ENCODE measurements at places on chromosomes 6 and 20.

DNA sequence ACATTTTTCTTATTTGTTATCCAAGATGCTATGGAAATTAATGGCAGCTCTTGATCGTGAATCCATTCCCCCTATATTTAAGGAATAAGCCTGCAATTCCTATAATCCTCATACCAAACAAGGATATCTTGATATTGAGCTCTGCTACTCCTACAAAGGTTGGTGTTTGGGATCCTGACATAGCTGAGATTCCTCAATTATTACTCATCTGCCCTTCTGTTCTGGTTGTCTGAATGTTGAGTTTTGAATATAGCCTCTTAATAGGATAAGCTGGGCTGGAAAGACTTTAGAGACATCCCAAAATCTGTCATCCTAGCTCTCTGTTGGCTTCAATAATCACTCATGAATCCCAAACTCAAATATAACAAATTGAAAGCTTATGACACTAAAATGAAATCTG, 49.9 kb downstream of the CLIC5 start:
- no peak for DNase-seq

DNA sequence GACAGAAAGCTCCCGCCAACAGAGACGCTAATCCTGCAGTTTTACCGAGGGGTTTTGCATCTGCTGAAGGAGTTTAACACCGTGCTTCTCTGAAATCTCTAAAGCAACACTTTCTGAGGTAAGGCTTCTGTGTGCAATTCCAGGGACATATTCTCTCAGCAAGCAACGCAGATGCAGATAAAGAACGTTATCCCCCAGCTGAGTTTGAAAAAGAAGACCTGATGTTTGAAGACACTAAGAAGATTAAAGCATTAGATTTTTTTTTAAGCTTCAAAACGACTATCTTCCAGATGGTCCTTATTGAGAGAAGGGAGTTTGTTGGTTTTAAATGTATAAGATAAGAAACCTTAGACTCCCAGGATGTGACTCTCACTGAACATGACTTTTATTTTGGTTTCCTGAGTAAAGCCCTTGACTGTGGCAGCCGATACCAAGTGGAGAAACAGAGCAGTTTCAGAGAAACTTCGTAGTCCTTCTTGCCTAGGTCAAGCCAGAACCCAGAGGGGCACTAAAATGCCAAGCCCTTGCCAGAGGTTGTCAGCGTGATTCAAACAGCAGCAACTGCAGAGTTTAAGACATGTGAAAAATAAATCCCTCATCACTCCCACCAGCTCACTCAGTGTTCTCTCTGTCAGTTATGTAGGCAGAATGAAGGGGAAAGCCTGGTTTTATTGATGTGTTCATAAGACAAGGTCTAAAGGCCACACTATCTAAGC, 353.3 kb upstream of the CNR1 start:
- no peak for DNase-seq

GRCh38 chr20:11143481-11143880, 469.7 kb upstream of the JAG1 start:
- no peak for DNase-seq

DNA sequence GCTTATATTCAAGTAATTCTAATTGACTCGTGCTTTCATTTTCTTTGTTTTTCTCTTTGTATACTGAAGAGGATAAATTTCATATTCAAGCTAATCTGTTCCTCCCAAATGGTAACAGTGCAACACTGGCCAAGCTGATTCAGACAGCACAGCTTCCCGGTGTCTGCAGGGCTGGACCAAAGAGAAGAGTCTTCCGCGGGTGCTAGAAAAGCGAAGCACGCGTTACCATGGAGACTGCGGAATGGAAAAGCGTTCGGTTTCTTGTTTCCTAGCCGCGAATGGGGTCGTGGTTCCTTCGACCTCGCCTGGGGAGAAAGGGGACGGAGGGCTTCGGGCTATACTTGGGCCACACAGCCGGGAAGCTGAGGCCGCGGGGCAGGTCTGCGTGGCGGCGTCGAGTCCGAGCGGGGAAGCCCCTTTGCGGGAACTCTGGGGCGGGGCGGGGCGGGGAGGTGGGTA, 6.2 kb upstream of the ZNF311 start:
- peak; percentile 5 for DNase-seq

DNA sequence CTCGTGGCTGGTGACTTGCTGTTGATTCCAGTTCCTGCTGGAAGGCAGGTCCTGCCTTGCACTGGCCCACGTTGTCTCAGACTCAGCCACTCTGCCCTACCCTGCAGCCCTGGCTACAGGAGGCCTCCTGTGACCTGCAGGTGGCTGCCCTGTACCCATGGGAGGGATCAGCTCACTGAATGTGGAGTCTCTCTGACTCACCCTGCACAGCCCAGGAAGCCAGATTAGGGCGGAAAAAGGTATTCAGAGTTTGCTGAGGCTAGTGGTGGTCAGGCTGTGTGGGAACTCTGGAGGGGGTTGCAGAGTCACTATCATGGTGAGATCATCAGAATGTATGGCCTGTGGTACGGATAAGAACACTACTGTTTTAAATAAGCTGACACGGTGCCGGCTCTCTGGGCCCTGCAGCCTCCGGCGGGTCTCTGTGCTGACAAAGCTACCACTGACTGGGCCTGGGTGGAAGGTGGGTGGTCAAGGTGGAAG, 24.7 kb upstream of the PYGB start:
- no peak for DNase-seq

DNA sequence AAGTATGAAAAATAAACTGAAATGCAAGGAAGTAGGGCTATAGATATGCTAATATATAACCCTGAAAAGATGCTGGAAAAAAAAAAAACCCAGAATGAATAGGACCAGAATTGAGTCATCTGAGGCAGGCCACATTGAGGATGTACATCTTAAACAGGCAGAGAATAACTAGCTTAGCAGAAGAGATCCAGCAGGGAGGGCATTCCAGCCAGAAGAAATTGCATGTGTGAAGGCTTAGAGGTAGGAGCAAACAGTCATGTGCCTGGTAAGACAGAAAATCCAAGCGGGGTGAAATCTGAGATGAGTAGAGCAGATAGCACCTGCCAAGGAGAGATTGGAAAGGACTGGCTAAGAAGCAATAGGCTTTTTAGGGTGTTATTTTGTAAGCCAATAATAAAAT, 2.6 kb downstream of the COL19A1 start:
- DNase-seq: no peak

- no peak for DNase-seq
Observed at GRCh38 chr6:118869350-118869749, 24.6 kb upstream of the ASF1A start.

GRCh38 chr6:13447949-13448724, 39.3 kb downstream of the GFOD1 start:
- DNase-seq: no peak

DNA sequence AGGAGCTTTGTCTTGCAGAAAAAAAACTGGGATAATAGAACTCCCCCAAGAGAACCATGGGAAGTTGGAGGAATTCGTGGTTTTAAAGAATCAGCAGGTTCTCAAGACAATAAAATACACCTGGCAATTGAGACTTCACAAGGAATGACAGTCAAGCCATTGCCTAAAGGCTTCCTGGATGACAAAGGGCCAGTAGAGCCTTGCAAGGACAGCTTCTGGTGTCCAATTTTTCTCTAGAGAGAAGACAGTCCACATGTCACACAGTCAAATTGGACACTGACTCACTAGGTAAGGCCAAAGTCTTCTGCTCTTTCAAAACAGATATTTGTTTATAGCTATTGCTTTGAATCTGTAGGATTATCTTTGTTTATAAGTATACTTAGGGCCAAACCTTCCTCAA, 80.3 kb upstream of the BMP5 start:
- no peak for DNase-seq

DNA sequence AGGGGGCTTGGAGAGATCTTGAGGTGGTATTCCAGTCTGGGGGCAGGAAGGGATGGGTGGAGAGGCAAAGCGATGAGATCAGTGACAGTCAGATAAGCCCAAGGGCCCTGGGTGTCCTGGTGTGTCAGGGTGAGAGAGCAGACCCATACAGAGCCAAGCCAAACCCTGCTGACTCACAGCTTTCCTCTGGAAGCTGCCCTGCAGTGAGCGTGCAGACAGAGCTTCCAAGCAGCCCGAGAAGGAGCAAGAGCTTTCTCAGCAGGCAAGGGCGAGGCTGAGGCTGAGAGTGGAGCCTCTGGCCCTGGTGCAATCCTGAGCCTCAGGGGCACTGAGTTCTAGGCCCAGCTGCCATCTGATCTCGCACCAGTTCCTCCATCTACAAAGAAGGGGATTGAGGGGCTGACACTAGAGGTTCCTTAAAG, 91.1 kb upstream of the HIVEP1 start:
- DNase-seq: no peak
